ENCODE measurements at places on chromosomes 11 and 22.

DNA sequence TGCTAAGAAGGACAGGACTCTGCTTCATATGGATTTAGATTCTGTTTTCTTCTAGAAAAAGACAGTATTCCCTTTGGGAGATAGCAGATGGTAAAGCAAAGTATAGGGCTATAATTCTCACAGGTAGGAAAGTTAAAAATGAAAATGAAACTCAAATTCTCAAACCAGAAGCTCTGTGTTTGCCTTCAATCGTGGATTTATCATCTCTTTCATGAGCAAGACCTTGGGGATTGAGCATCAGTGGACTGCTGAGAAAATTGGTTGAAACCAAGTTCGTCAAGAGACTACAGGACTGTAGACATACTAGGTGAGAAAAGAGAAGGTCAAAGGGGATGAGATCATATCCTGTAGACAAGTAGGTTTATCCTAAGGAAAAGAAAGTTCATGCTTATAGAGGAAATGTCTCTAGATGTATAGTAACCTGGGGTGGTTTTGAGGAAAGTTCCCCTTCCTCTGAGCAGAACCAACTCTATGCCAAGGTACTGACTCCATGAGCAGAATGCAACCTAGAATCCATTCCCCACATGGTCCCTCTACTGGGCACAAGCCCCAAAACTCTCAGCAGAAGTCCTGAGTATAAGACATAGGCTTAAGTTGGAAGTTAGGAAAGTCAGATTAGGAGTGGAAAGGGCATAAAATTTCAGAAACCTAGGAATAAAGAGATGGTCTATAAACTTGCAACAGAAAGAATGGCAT is 46.5 kb downstream of the SLC5A12 start:
- H3K36me3 ChIP-seq: no peaks in the 10 kb centered on the region
- H3K27me3 ChIP-seq: no peaks in the 10 kb centered on the region
- no peak for DNase-seq
- no peak overlapping the region for H3K27ac ChIP-seq

GRCh38 chr11:40230821-40231220 is 1228.6 kb downstream of the LRRC4C start:
- H3K4me3 ChIP-seq: no peak overlapping the region
- no peaks in the 10 kb centered on the region for H3K27me3 ChIP-seq
- H3K36me3 ChIP-seq: no peaks in the 10 kb centered on the region
- H3K27ac ChIP-seq: no peak overlapping the region
- no peaks in the 10 kb centered on the region for H3K4me1 ChIP-seq

DNA sequence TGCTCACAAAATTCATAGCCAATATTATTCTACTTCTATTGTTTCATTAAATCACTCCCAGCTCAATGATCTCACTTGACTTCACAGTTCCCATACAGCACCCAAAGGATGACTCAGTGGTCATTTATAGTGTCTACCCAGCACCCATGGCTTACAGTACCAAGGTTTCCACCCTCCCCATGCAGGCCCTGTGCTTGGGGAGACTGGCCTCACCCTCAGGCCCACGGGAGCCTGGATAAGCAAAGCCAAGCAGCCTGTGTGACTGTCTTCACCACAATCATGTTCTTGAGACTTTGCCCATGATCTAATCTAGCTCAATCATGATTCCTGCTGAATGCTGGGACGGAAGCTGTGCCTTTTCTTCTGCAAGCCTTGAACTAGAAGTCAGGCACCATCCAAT is 97.6 kb downstream of the SLC36A4 start:
- H3K36me3 ChIP-seq: no peaks in the 10 kb centered on the region
- H3K27ac ChIP-seq: no peak overlapping the region
- no peak overlapping the region for H3K4me3 ChIP-seq
- no peak for DNase-seq

- no peaks in the 10 kb centered on the region for H3K27me3 ChIP-seq
- no peak overlapping the region for H3K4me3 ChIP-seq
- no peak overlapping the region for H3K27ac ChIP-seq
- no peaks in the 10 kb centered on the region for H3K36me3 ChIP-seq
- DNase-seq: no peak
- H3K4me1 ChIP-seq: peaks cover 23% of the 10 kb centered on the region
Measured at GRCh38 chr11:64842366-64842759, 2.1 kb downstream of the CDC42BPG start.

DNA sequence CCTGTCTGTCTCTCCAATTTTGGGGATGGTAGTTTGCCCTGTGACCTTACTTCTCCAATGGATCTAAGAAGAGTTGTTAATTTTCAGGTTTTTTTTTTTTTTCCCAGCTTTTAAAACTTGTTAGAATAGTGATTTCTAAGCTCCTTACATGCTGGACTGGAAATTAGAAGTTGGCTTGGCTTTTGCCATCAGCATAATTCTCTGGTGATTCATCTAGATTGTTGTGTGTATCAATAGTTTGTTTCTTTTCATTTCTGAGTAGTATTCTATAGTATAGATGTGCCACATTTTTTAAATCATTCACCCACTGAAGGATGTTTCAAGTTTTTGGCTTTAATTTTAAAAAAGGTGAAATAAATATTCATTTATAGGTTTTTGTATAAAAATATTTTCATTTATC is 51.4 kb downstream of the ADAMTS15 start:
- no peaks in the 10 kb centered on the region for H3K36me3 ChIP-seq
- DNase-seq: no peak
- H3K27me3 ChIP-seq: peaks cover 22% of the 10 kb centered on the region
- H3K27ac ChIP-seq: no peak overlapping the region

DNA sequence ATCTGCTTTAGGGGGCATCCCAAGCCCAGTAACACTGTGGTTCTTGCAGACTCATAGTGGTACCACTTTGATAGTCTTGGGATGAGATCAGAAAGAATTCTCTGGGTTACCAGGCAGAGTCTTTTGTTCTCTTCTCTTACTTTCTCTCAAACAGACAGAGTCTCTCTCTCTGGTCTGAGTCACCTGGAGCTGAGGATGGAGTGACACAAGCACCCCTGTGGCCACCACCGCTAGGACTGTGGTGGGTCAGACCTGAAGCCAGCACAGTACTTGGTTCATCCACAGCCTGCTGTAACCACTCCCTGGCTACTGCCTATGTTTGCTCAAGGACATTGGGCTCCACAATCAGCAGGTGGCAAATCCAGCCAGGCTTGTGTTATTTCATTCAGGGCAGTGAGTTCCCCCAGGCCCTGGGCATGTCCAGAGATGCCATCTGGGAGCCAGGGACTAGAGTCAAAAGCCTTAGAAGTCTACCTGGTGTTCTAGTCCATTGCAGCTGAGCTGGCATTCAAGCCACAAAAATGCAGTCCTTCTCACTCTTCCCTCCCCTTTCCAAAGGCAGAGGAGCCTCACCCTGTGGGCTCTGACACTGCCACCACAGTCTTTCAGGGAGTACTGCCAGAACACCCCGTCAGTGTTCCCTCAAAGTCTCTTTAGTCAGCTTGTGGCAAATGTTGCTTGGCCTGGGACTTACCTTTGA is 29.9 kb downstream of the ENDOD1 start:
- H3K27me3 ChIP-seq: no peaks in the 10 kb centered on the region
- H3K4me3 ChIP-seq: no peak overlapping the region
- peaks cover 10% of the 10 kb centered on the region for H3K4me1 ChIP-seq
- no peak overlapping the region for H3K27ac ChIP-seq
- peaks cover 15% of the 10 kb centered on the region for H3K36me3 ChIP-seq
- DNase-seq: no peak

DNA sequence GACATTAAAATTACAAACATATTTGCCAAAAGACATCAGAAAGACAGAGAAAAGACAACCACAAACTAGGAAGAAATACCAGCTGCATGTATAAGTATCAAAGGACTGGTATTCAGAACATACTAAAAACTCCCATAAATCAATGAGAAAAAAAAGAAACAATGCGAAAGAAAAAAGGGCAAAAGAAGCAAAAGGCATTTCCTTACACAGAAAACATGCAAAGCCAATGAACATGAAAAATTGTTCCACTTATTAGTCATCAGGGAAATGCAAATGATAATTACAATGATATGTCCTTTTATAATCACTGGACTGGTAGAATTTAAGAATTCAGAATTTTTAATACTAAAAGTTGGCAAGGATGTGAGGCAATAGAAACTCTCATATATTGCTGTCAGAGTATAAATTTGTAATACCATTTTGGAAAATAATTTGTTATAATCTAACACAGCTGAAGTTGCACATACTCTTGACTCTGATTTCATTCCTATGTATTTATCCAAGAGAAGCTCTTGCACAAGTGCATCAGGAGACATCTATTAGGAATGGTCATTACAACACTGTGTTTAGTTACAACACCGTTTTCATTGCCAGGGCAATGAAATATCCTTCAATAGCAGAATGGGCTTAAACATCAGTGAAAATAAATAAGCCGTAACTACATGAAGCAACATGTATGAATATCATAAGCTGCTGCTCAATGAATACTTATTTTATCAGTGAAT is 279.7 kb downstream of the SWAP70 start:
- no peaks in the 10 kb centered on the region for H3K4me1 ChIP-seq
- no peak for DNase-seq
- H3K36me3 ChIP-seq: no peaks in the 10 kb centered on the region
- H3K27ac ChIP-seq: no peak overlapping the region
- no peaks in the 10 kb centered on the region for H3K27me3 ChIP-seq

GRCh38 chr11:2393941-2394817 is 6.4 kb upstream of the TSSC4 start:
- peak; percentile 52 for DNase-seq
- peaks cover 25% of the 10 kb centered on the region for H3K4me1 ChIP-seq
- peak overlapping the region; percentile 43 for H3K27ac ChIP-seq
- no peaks in the 10 kb centered on the region for H3K27me3 ChIP-seq
- peaks cover 7% of the 10 kb centered on the region for H3K36me3 ChIP-seq

GRCh38 chr11:119460582-119460981 is 37.6 kb upstream of the THY1 start:
- no peak overlapping the region for H3K4me3 ChIP-seq
- H3K4me1 ChIP-seq: no peaks in the 10 kb centered on the region
- H3K27me3 ChIP-seq: peaks cover 28% of the 10 kb centered on the region
- H3K27ac ChIP-seq: no peak overlapping the region

GRCh38 chr22:17575151-17575550 is 11.9 kb downstream of the SLC25A18 start:
- H3K27ac ChIP-seq: no peak overlapping the region
- no peak for DNase-seq
- H3K4me3 ChIP-seq: no peak overlapping the region
- H3K27me3 ChIP-seq: no peaks in the 10 kb centered on the region
- H3K36me3 ChIP-seq: no peaks in the 10 kb centered on the region

DNA sequence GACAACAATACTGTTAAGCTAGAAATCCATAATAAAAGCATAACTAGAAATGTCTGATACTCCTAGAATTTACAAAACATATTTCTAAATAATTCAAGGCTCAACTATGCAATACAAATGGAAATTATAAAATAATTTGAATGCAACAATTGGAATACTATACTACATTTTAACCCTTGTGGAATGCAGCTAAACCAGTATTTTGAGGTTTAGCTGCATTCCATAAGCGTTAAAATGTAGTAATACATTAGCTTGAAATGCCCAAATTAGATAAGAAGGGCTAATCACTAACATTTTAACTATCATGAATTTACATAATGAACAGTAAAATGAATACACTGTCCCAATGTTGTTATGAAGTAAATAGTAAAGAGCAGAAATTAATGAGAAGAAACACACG is 617.2 kb upstream of the CHORDC1 start:
- no peaks in the 10 kb centered on the region for H3K4me1 ChIP-seq
- no peaks in the 10 kb centered on the region for H3K27me3 ChIP-seq
- no peak overlapping the region for H3K27ac ChIP-seq
- H3K4me3 ChIP-seq: no peak overlapping the region
- no peaks in the 10 kb centered on the region for H3K36me3 ChIP-seq

DNA sequence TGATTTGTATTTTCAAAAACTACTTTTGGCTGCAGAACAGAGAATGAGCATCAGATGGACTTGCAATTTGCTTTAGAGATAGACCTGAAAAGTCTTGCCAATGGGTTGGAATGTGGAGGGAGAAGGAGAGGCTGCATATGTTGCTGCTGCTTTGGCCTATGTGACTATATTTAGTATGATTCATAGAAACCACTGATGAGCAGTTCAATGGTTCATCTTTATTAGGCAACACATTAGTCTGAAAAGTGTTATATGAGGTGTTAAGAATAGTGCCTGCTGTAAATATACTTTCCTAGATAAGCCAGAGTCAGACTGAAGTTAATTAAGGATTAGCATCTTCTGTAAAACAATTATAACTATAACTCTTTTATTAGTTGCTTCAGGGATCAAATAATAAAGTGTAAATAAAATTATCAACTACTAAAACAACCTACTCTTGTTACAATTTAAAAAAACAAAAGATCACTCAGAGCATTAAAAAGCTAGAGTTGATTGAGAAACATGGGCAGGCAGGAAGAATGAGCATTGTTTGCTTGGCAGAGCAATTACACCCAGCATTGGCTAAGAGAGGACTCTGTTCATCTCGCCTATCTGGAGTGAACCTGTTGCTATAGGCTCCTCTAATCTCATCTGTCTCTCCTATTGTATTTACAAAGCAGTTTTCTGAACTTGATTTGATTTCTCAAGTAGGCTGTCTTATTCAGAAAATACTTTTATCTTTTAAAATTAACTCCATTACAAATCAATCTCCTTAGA is 36.3 kb downstream of the HORMAD2 start:
- no peak overlapping the region for H3K27ac ChIP-seq
- no peak for DNase-seq
- peaks cover 41% of the 10 kb centered on the region for H3K4me1 ChIP-seq
- no peak overlapping the region for H3K4me3 ChIP-seq
- no peaks in the 10 kb centered on the region for H3K27me3 ChIP-seq

GRCh38 chr11:115234794-115235193 is 269.4 kb downstream of the CADM1 start:
- no peaks in the 10 kb centered on the region for H3K36me3 ChIP-seq
- no peak for DNase-seq
- H3K27ac ChIP-seq: no peak overlapping the region
- H3K4me1 ChIP-seq: no peaks in the 10 kb centered on the region
- H3K27me3 ChIP-seq: peaks cover under 1% of the 10 kb centered on the region

DNA sequence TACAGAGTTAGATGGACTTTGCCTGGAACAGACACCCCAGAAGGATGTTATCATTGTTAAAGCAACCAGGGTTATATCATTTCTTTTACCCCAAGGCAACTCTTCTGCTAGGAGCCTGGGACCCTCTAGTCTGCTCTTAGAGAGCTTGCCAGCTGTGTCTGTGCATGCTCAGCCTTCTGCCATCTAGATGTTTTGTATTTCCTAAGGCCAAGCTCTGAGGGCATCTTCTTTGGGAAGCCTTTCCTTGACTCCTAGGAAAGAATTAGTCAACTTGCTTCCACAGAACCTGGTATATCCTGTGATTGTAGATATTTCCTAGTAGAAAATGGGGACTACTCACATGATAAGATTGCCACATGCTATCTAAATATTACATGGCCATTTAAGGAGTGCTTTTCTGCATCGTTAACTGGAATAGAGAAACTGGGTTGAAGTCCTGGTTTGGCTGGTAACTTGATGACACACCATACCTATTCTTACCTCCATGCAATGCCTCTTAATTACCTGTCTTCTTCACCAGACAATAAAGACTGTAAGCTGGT is 87.6 kb downstream of the STIM1 start:
- H3K27me3 ChIP-seq: no peaks in the 10 kb centered on the region
- H3K27ac ChIP-seq: peak overlapping the region; percentile 89
- DNase-seq: no peak
- H3K4me3 ChIP-seq: peak overlapping the region; percentile 39
- peaks cover 87% of the 10 kb centered on the region for H3K4me1 ChIP-seq

All from activated CD8-positive, alpha-beta T cell treated with anti-CD3 and anti-CD28 coated beads, Interleukin-2, amount 10 ng/mL, durations not matched to agents 7 days and 5 days (primary cell).